Esophagus squamous epithelium (tissue), 5 donors: ENCODE measurements at places on chromosomes 11 and 22.

DNA sequence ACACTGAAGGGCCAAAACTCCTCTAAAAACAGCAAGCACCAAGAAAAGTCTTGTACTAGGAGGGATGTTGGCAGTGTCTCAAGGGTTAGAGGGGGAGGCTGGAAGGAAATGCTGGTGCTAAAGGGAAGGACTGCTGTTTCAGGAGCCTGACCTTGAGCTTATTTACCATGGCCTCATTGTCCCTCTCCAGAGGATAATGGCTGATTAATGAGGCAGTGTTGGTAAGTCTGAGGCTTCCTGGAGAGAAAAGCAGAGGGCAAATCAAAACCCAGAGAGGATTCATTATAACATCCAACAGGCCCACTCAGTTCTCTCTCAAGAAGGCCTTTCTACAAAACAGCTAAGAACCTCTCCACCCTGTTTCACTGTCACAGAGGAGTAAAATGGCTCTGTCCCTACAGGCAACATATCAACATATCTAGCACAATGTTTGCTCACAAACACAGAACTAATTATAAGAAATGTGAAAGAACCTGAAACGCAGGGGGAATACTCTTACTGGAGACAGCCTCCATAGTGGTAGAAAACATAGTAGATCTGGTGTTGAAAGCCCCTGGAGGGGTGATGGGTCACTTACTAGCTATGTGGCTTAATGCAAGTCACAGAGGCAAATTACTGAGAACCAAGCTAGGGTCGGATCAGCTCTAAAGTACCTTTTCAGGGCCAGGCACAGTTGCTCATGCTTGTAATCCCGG, 31.4 kb downstream of the NUMA1 start:
- no peak for DNase-seq

DNA sequence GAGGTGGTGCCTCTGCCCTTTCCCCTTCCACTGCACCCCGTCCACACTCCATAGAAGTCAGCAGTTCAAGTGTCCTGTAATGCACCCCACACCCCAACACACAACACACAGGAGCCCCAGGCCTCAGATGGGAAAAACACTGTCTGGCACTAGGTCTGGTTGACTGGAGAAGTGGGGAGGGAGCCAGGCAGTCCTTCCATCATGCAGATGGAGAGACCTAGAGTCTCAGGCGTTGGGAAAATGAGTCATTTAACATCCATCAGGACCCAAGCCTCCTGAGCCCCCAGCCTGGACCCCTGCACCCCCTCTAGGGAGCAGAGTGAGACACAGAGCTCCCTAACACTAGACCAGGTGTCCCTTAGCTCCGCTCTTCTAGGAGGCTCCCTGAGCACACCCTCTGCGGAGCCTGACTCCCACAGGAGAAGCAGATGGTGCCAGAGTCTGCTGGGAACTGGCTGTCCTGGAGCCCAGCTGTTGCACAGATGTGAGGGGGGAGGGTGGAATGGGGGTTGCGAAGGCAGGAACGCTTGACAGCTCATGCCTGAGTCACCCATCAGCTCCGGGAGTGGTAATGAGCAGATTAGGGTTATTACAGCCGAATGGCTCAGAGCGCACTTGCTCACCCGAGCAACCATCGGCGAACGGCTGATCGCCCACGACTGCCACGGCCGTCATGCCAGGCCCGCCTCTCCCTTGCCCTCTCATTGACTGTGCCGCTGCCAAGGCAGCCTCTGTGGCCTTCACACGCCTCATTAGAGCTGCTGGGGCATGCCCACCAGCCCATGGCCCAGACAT, 22.1 kb upstream of the SYT7 start:
- DNase-seq, result no peak

DNA sequence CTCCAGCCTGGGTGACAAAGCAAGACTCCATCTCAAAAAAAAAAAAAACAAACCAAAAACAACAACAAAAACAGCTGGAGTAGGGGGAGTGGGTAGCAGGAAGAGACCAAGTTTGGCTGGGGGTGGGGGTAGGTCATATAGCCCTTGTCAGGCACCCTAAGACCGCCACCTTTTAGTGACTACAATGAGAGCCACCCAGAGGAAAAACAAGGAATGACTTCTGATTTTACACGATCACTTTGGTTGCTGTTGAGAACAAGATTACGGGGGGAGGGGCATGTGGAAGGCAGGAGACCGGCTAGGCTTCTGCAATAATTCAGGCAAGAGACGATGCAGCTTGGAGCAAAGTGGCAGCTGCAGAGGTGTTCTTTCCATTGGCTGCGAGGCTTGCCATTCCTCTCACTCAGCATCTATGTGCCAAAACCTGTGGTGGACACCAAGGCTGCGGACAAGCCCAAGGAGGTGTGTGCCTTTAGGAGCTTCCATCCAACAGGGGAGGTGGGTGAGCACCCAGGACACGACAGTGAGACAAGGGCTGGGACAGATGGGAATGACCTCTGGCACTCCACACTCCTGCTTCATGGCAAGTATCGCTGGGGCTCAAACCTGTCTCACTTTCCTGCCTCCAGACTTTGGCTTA, 1.7 kb downstream of the RPS19BP1 start:
- DNase-seq, result no peak

DNA sequence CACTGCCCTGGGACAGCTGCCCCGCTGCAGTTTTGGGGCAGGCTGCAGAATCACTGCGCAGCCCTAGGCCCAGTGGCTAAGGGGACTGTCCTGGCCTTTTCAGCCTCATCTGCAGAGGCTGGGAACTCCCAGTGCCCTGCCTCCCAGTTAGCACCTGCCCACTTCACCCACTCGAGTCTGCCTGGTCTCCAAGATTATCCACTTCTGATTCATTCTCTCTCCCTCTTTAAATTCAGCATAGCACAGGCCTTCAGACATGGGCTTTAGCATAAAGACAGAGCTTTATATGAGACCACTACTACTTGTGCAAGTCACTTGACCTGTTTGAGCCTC, 8.9 kb downstream of the DAGLA start:
- DNase-seq, result no peak

DNA sequence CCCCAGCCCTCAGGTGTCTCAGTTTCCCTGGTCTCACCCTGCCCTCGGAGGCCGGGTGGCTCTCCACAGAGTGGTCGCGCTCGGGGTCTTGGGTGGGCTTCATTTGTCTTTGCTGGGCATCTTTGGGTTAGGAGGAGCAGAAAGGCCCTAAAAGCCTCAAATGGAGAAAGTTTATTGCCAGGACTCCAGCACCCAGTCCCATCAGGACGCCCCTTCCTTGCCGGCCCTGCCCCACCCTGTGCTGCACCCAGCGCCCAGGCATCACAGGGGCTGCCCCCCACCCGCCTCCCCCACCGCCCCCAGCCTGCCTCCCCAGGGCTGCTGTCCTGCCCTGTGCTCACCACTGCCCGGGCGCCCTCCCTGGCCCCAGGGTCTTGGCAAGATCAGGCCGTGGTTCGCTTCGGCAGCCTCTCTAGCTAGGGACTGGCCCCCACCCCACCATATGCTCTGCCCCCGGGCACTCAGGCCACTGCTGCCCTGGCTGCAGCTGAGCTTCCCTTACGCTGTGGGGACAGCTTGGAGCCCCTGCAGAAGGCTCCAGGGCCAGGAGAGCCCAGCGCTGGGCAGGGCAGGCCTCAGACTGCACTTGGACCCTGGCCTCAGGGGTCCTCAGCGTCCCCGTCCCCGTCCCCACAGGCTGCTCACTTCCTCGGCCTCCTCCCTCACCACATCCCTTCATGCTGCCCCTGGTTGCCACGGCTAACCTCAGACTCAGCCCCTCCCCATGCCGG, 31.4 kb downstream of the MOB2 start:
- no peak for DNase-seq

- no peak for DNase-seq
Measured at GRCh38 chr22:17869285-17870096, 95.2 kb upstream of the BID start.

DNA sequence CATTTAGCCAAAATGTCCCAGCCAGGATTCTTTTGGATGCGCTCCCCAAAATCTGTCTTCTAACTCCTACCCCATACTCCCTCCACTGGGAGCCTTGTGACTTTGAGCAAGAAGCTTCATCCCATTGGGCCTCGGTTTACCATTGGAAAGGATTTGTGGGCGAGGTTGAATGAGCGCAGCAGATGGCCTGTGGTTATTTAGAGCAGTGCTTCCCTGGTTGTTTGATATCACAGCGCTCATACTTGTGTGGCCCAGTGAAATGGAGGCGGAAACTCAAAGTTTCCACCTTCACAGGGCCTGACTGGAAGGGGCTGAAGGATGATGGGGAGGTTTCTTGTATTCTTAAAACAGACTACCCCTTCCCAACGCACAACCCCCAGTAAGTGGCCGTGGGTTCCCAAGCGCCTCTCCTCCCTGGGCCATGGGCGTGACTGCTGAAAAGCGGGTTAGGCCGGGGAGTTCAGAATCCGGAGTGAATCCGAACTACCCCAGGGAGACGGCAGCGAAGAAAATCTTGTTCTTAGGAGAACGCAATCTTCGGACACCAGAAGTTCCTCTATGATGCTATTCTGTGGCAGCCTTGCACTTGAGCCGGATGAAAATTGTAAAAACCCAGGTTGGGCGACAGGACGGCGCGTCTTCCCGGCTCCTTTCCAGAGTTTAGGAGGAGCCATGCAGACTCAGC, 1.2 kb upstream of the ATF4 start:
- no peak for DNase-seq

- DNase-seq, result no peak
Measured at GRCh38 chr11:22163394-22163797, 29.5 kb upstream of the ANO5 start.

DNA sequence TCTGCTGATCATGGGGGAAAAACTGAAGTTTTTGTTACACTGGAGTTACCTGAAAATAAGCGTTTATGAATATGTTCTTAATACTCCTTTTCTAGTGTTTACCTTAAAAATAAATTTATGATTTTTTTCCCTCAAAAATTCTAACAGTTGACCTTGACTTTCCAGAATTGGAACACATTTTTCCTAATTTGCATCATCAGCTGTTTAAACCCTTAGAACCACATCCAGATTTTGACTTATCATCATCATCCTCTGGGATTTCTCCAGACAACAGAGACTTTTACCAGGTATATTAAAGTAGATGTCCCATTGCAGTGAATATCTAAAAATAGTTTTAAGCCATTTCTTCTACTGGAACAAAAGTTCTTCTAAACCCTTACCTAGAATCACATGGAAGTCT, 17.2 kb downstream of the TAF1D start:
- no peak for DNase-seq

DNA sequence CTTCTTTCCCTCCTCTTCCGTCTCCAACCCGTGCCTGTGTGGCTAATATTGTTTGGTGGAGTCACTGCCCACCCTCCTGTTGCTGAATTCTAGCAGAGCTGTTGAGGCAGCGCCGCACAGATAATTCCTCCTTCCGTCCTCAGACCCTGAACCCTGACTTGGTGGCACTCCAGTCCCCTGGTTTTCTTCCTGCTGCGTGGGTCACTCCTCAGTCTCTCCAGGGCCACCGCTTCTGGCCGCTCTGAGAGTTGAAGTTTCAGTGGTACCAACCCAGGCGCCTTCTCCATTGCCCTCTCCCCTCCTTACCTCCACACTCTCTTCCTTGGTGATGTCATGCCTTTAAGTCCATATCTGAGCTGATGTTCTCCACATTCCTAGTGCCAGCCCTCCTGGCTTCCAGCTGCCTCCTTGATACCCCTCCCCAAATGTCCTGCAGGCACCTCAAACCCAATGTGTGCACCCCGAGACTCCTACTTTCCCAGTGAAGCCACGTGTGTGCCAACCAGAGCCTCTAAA, 54.5 kb upstream of the RASD2 start:
- DNase-seq, result no peak
